Activated T-cell treated with anti-CD3 and anti-CD28 coated beads, Interleukin-2, amount 50 U/mL, for 24 hours (primary cell): ENCODE measurements at places on chromosomes 11 and 22.

- no peak for DNase-seq
Observed at GRCh38 chr11:73406131-73406530, 29.9 kb downstream of the RELT start.

- DNase-seq, result no peak
Observed at GRCh38 chr11:38315151-38315550, 1717.1 kb upstream of the RAG2 start.

DNA sequence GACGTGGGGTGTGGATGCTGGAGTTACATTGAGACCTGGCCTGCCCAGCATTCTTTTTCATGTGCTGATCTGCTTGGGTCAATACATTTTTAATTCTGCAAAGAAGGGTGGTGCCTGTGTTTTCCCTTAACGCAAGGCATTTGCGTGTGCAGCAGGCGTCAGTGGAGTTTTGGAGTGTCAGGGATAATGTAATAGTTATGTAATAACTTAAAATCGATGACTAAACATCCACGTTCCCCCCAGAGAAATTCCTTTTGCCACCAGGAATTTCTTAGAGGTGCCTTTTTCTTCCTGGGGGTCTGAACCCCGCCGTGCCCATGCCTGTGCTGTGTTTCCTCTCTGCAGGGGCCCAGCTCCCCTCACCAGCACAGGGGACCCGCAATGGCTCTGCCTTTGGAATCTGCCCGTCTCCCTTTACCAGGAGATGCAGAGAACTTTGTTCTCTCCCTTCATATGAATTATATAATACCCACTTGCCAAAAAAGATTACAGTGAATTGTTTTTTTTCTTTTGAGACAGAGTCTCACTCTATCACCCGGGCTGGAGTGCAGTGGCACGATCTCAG is 62.6 kb downstream of the TBC1D22A start:
- no peak for DNase-seq

- no peak for DNase-seq
Observed at GRCh38 chr11:88363648-88364065, 26.1 kb upstream of the CTSC start.

DNA sequence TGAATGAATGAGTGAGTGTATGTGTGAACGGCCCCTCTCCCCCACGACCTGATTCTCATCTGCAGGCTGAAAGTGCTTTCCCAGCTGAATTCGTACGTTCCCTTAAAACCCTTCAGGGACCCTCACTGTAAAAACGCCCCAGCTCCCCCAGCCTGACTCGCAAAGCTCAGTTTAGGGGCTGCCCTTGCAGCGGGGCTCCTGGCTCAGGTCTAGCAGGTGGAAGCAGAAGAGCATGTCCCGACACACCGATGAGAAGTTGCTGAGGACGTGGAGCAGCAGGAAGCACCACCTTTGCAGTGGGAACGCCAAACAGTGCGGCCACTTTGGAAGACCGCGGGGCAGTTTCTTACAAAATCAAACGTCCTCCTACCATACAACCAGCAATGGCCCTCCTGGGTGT is 3.6 kb upstream of the MRPL23 start:
- DNase-seq, result no peak
